ENCODE measurements at places on chromosomes 7 and 10.

- no peak for DNase-seq
Measured at GRCh38 chr10:48470115-48470892, 134.6 kb downstream of the ARHGAP22 start.

DNA sequence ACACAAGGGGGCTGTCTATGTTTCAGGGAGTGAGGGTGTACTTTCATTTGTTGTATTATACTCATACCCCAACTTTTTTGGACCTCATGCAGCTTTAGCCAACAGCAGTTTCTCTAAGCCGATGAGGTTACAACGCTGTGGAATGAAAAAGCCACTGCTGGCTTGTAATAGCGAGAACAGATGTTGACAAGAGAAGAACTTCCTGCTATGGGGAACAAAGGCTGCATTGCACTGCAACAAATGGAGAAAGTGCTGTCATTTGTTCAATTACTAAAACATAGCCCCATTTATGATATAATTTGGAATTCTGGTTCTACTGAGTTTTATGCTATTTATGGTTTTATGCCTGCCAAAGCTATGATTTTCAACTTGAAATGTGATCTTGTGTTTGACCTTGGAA is 104.2 kb upstream of the TMEM72 start:
- no peak for DNase-seq

GRCh38 chr10:5496261-5497250 is 2.8 kb downstream of the CALML5 start:
- DNase-seq = no peak

- DNase-seq = no peak
Measured at GRCh38 chr10:117442521-117442920, 67.3 kb upstream of the PDZD8 start.

DNA sequence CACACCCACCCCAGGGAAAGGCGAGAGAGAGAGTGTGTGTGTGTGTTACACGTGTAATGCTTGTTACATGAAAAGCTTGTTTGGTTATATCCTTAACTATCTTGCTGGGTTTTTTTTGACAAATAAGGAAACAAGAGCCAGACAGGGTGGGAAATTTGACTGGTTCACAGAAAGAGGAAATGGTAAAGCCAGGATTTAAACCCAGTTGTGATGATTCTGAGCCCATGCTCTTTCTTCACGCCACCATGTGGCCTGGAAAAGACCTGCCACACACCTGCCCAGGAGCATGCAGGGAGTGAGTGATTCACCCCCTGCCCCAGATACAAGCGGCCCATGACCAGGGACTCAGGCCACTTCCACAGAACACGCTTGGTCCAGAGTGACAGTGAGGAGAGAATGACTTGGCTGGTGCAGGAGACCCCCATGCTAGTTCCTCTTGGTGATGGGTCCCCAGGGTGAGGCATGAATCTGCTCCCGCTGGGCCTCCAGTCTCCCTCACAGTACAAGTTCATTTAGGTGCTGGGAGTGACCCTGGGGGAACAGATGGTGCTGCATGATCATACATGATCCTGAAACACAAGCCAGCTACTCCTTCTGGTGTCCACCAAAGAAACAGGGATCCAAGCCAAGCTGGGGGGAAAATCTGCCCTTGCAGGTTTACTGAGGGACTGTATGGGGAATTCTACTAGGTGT is 21.0 kb upstream of the EIF5AL1 start:
- DNase-seq = no peak

- DNase-seq = no peak
Measured at GRCh38 chr10:125983161-125983560, 86.8 kb downstream of the FANK1 start.

- no peak for DNase-seq
Measured at GRCh38 chr7:130266961-130267321, 278 bp downstream of the CPA2 start.

- no peak for DNase-seq
Measured at GRCh38 chr10:122421054-122421625, 33.3 kb upstream of the ARMS2 start.

DNA sequence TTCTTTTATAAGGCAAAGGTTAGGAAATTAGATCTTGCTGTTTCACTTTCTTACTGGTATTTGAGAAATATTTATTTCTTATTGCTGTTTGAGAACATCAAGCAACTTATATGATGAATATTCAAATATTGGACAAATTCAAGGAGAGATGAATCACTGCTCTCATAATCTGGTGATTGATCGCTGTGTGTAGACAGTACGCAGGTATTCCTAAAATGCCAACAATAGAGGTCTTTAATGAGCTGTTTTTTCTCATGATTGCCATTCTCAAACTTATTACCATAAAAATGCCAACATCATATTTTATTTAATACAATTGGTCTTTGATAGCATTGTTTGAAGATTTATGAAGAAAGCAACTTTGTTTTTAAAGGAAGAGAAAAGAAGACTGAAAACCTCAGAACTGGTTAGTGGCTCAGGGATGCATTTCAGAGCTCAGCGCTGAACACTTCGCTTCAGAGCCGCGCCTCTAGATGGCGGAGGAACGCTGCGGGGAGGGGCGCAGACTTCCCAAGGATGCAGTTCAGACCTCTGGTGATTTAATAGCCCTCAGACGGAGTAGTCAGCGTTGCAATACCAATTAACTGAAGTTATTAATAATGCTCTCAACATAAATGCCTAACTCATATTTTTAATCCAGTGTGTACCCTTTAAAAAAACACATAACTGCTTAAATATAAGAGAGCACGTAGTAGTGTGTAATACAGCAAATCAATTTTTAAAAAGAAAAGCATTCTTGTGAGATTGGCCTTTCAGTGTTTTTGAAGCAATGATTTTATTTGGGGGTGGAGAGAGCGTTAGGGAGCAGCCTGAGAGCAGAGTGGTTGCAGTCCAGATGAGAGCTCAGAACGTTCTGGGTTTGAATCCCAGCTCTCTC is 38.5 kb upstream of the STEAP4 start:
- peak; percentile 2 for DNase-seq

- DNase-seq = peak; percentile 86
Measured at GRCh38 chr10:6052247-6053221, 9.6 kb downstream of the IL2RA start.

GRCh38 chr10:6068422-6068821 is 6.3 kb upstream of the IL2RA start:
- no peak for DNase-seq

GRCh38 chr7:155834486-155835048 is 22.3 kb upstream of the SHH start:
- no peak for DNase-seq

- no peak for DNase-seq
Measured at GRCh38 chr10:3493621-3494020, 291.4 kb downstream of the KLF6 start.

GRCh38 chr10:60870416-60870728 is 73.6 kb downstream of the RHOBTB1 start:
- DNase-seq = no peak

GRCh38 chr10:132107186-132107948 is 41.6 kb downstream of the JAKMIP3 start:
- no peak for DNase-seq

- no peak for DNase-seq
Measured at GRCh38 chr10:5305374-5305773, 59.4 kb upstream of the UCN3 start.

- no peak for DNase-seq
Measured at GRCh38 chr7:29003703-29004102, 45.6 kb upstream of the TRIL start.

DNA sequence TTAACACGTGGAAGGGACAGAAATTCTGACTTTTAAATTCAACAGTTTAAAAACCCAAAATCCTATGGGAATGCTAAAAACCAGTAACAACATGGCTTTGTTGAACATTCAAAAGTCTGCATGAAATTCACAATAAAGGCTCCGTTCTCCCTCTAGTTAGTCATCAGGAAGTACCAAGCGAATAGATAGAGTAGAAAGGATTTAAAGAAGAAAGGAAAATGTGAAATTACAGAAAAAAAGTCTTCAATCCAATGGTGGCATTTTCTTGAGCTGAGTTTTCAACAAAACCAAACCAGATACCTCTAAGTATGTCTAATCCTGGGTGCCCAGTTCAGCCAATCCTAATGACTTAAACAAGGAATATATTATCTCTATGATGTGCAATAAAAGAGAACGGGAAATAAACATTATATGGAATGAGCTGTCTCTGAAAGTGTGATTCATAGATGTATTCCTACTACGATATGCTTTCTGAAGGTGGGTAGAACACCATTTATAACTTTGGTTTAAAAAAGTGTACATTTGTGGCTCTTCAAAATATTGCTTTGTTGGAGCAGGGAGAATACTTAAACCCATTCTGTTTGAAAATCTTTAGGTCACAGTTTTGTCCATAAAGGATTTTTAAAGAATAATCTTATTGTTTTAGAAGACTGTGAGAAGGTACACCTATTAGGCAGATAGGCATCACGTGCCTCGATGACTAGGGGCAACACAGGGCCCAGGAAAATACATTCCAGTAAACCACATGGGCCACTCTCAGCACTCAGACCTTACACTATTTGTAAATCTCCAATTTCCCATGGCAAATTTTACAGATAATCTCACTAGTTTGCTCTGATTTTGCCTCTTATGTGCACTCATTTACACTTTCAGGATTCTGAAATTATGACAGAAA is 87.7 kb downstream of the CUBN start:
- no peak for DNase-seq

GRCh38 chr7:122983261-122983660 is 12.2 kb downstream of the TAS2R16 start:
- no peak for DNase-seq

DNA sequence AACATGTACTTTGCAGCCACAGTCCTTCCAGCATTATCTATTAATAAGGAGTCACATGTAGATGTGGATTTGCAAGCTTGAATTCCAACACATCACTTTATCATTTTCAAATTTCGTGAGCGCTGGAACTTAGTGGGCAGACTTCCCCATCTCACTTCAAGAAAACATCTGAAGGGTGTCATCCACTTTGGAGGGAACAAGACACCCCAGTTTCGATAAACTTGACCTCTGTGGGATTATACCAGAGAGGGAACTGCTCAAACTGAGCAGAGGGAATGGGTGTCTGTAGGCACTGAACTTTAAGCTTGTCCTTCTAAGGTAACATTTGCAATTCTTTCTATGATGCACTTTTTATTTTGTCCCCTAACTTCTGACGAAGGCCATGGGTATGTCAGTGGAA is 27.5 kb downstream of the ADRB1 start:
- DNase-seq = no peak

GRCh38 chr10:103541616-103542015 is 48.1 kb downstream of the NEURL1 start:
- DNase-seq = no peak

GRCh38 chr7:18796216-18796615 is 300.7 kb downstream of the HDAC9 start:
- no peak for DNase-seq

DNA sequence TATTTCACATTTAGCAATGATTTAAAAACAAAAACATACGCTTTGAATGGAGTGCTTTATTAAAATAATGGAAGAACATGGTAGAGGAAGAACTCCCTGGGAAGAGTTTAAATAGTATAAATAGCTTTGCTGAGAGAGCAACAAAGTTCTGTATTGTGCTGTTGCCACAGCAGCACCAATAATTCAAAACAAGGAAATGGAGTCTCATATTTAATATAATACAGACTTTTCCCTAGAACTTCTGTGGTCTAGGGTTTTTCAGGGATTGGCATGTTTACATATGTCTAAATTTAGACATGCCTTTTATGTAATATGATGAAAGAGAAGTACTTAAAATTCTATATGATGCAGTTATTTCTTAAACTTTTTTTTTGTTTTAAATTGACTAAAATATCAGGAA is 217.2 kb upstream of the HDAC9 start:
- no peak for DNase-seq

- DNase-seq = no peak
Measured at GRCh38 chr10:61732629-61733278, 70.0 kb downstream of the CABCOCO1 start.

GRCh38 chr10:93600446-93601145 is 439 bp downstream of the RBP4 start:
- DNase-seq = no peak

DNA sequence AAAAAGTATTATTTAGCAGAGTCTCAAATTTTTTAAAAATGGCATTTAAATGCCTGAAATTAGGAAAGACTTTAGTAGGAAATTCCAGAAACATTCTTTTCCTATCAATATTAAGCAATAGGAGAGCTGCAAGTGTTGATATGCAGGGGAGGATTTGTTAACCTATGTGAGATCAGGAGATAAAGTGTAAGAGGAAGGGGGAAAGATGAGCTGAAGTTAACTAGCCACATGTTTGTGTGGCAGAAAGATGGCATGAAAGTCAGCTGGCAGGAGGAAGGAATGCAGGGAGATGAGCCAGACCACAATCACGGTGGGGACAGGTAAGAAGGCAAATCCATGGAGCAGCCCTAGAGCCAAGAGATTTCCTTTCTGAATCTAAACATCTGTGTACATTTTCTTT is 303.6 kb downstream of the MAGI2 start:
- DNase-seq = no peak

DNA sequence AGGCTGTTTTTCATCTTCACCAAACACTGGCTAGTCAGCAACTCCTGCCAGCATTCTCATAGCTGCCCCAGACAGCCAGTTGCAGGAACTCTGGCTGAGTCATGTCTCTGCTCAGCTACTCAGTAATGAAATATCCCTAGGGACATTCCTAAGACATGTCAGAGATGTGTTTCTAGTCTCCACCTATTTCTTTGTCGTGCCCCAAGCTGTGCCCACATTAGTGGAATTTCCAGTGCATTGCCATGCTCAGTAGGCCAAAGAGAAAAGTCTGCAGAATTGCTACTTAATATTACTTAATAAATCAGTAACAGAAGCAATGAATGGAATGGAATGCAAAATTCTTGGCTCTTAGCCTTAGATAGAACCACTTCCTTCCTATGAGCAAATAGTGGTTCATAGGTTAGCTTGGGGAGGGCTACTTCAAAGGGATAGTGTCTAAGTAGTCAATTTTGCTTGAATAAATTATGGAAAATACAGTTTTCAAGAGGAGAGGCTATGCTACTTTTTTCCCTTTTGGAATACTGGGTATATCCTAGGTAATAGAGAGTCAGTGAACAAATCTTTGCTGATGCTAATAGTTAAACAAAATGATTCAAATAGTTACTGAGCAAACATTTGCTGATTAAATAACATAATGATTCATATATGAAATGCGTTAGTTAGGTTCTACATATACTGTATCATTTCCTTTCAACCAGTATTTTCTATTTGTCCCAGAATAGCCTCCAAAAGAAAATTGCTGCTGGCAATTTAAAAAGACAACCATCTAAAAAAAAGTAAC is 23.6 kb upstream of the SEMA3C start:
- no peak for DNase-seq

GRCh38 chr10:16686054-16686902 is 130.9 kb downstream of the RSU1 start:
- no peak for DNase-seq

Measured in stimulated activated CD4-positive, alpha-beta T cell treated with anti-CD3 and anti-CD28 coated beads, Interleukin-12 subunit alpha, Interleukin-12 subunit beta, amount 100 ng/mL, for 48 hours (primary cell).